Stimulated activated CD4-positive, alpha-beta T cell treated with anti-CD3 and anti-CD28 coated beads, Interleukin-12 subunit alpha, Interleukin-12 subunit beta, amount 100 ng/mL, for 24 hours (primary cell): ENCODE measurements at places on chromosomes 12 and 14.

DNA sequence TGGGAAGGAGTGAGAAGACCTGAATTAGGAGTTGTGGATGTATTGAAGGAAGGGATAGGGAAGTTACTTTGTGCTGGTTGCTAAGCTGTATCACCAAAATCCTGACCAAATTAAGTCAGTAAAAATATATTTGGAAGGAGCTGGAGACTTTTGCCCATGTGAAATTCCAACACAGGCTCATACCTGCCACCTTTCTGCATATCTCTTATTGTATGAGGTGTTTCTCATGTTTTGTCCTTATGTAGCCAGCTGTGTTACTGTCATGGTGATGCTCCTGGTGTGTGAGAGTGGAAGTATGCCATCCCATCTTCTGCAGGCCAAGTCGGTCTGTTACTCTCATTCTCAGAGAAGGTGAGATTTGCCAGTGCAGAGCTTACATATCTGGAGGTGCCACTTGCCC lies 29.4 kb upstream of the RNU6-8 start:
- no peak for DNase-seq

- no peak for DNase-seq
These were observed 325.7 kb downstream of the NELL2 start for GRCh38 chr12:44550377-44550776.

- no peak for DNase-seq
These were observed 277.1 kb downstream of the RASSF9 start for GRCh38 chr12:85559127-85559526.

- DNase-seq: no peak
These were observed 121.4 kb downstream of the PPHLN1 start for GRCh38 chr12:42447371-42447786.

GRCh38 chr12:87931812-87932211 lies 97.4 kb downstream of the C12orf50 start:
- DNase-seq: no peak

DNA sequence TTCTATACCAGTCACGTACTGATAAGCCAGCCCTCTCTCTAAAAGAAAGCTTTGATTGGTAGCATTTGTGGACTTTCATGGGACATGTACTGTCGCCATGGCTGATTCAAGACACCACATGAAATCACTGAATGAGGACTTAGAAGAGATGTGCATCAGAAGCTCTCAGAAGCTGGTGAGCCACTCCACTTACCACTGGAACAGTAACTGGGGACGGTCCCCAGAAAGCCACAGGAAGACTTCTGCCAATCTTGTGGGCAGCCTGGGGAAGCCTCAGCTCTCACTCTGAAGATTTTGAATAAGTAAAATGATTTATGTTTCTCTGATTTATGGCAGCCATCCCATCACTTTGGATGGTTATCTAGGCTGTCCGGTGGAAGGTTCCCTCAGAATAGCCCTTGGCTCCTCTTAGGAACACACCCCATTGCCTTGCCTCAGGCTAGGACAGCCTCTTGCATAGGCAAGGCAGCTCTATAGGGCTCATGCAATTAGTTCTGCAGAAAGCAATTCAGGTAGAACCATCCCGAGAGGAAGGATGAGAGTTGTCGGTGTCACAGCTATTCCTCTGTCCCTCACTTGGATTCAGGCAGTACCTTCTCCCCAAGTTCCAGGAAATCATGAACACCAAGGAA lies 9.8 kb downstream of the DHRS1 start:
- peak; percentile 63 for DNase-seq

GRCh38 chr12:120230326-120230973 lies 29.5 kb upstream of the RPLP0 start:
- DNase-seq: no peak

GRCh38 chr12:57175428-57176138 lies 28.2 kb upstream of the LRP1-AS start:
- peak; percentile 54 for DNase-seq

GRCh38 chr14:104424406-104425072 lies 155.0 kb upstream of the C14orf180 start:
- no peak for DNase-seq

DNA sequence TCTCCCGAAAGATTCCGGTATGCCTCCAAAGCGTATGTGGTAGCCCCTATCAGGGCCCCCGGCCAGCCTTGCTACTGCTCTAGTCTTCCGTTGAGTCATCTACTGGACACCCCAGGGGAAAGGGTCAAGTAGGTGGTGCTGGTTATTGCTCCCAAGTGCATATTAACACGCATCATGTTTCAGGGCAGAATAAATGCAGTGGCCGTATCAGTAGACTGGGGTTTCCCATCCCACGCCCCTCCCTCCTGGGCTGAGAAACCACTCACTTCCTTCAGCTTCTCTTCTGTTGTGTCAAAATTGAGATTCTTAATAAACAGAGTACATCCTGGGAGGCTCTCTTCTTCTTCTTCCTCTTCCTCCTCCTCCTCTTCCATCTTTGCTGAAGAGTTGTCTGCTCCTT lies 39.3 kb downstream of the RBM19 start:
- DNase-seq: no peak

GRCh38 chr14:90797919-90798318 lies 18.3 kb downstream of the TTC7B start:
- no peak for DNase-seq

DNA sequence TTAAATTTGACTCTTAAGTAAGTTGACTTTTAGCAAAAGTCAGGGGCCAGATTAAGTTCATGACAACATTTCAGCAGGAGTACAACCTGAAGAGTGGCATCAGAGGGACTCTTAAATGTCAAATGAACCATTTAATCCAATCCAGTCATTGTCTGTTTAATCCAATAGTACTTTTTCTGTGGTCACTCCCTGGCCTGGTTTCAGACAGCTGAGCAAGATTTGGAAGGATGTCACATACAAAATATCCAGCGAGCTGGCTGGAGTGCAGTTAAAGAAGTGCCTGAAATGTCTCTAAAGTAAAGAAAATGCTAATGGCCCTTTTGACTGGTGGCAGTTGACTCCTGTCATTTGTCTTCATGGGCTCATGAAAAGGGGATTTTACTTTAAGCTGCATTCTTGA lies 1082.1 kb downstream of the AACS start:
- DNase-seq: no peak

DNA sequence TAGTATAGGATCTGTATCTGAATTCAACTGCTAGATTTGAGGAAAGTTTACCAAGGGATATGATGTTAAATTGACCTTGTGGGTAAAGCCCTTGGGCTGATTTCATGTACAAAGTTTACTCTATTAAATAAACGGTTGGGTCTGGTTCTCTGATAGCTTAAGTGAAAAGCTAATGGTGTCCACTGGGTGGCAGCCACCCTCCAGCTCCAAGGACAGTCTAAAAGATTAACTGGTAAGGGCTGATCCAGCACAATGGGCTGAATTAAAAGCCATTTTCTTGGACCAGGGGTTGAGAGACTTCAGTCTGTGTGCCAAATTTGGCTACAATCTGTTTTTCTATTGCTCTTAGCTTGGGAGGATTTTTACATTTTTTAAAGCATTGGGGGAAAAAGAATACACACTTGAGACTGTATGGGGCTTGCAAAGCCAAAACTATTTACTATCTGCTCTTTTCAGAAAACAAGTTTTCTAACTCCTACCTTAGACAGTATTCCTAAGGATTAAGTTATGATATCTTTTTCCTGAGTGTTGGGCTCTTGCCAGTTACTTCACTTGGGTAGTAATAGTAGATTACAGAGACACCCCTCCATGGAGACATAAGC lies 116.5 kb downstream of the GPHN start:
- no peak for DNase-seq

GRCh38 chr12:94263011-94263811 lies 114.8 kb downstream of the PLXNC1 start:
- DNase-seq: peak; percentile 44

DNA sequence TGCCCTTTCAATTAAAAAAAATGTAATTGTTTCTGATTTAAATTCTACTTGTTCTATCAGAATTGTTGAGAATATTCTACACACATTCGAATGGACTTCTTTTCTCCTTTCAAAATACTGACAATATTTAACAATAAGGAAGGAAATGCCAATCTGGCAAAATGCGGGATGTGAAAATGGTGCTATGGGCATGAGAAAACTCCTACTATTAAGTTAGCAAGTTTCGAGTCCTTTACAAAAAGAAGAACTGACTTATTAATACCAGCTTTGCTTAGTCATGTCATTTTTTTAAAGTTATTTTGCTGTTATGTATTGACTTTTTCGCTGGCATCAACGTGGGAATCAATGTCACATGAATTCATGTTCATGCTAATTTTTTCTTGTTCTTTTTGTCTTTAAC lies 31.7 kb upstream of the ARL1 start:
- DNase-seq: no peak

GRCh38 chr12:25317553-25317952 lies 66.8 kb upstream of the KRAS start:
- no peak for DNase-seq
